ENCODE measurements at places on chromosomes 12 and 14.

DNA sequence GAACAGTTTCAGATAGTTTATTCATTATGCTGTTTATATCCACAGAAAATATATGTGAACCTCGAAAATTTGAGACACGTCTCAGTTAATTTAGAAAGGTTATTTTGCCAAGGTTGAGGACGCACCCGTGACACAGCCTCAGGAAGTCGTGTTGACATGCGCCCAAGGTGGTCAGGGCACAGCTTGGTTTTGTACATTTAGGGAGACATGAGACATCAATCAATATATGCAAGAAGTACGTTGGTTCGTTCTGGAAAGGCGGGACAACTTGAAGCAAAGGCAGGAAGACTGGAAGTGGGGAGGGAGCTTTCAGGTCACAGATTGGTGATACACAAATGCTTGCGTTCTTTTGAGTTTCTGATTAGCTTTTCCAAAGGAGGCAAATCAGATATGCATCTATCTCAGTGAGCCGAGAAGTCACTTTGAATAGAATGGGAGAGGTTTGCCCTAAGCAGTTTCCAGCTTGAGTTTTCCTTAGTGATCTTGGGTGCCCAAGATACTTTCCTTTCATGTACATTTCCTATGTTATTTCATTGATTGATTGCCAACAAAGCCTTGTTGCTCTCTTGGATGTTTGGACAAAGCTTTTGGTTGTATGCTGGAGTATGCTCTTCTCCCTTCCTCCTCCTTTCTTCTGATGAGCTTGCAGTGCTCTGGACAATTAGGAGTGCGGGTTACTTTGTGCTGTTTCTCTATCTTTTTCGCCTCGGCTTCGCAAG lies 3.2 kb downstream of the SNAPC1 start:
- DNase-seq = no peak

DNA sequence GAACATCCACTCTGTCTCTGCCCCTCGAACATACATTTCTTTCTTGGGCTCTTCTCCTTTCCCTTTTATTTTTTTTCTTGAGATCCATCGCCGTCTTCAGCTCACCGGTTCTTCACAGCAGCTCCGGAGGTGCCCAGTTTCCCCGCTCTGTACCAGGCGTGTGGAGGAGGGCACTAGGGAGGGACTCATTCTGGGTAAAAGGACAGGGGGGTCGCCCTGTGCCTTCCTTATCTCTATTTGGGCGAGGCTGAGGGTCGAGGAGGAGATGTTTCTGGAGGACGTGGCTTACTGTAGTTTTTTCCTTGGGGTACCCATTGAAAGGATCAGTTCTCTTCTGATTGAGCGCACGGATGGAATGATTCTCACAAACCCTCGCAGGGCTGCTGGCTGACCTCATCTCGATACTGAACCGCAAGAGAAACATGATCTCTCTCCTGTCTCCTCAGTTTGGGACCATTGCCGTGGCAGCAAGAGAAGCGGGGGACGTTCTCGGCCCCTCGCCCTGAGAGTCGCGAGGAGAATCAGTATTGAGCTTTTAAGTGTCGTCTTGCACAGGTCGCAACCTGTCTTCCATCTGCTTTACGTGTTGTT lies 386 bp downstream of the LIN52 start:
- no peak for DNase-seq

DNA sequence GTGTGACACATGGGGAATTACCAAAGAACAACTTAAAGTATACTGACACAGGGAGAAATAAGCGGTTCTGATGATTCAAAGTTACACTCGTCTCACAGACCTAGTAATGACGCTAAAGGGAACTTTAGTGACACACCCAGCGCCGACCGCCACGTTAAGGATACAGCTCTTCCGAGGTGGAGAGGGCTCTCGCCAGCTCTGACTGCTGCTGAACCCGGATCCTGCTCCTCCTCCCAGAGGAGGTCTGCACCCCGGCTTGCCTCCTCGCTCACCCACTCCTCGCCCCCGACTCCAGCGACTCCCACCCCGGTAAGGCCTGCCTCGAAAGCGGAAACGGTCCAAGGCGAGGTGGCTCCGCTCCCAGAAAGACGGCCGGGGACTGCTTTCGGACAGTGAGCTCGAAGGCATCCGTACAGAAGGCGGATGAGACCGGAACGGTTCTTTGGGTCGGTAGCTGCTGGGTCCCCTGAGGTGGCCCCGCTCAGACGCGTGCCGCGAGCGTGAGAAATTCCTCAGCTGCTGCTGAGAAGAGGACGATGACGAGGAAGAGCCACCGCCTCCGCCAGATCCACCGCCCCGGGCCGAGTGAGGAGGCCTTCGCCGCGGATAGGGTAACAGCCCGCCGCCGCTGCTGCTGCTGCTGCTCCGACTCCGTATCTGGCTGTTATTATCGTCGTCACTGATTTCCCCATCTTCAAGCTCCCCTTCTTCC lies 643 bp downstream of the ZFC3H1 start:
- DNase-seq = peak; percentile 45

DNA sequence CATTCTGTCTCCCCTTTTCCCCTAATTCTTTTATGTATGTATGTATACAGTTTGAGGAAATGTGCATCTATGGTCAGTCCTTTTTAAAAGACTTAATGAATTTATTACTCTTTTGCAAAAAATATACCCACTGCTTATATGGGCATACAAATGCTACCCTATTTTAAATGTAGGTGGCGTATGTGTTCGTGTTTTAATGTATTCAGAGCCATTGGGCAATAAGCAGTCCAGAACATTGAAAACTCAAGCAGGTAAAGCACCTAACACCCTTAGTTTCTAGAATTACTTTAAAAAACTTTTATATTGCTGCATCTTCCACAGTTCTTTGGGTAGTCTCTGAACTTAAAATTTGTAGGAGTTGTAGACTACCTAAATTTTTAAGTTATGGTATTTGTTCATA lies 42.6 kb upstream of the A2ML1 start:
- no peak for DNase-seq

DNA sequence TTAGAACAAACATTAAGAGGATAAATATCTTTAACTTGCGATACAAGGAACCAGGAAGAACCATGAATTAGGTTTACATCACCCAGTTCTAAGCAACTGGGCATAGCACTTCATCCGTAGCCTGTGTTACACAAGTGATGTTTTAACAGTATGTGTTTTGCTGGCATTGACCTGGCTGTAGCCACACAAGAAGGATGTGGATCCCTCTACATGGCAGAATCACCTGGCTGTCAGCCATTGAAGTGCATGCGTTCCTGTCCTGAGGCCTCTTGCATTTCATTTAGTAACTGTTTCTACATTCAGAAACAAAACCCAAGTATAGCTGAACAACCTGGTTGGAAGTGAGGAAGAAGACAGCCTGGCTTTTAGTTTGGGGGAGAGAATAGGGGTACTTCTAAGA lies 72.2 kb downstream of the TGFB3 start:
- no peak for DNase-seq

Data from hippocampal formation (tissue), 2 donors.